ENCODE measurements at places on chromosomes 4 and X. TPM values are rescaled to one million over a fixed set of nuclear protein-coding genes. Genes with fewer than 3 reads are reported as not detected.

TMEM35A gene
- total RNA-seq = not detected

MAP9 gene
- 0.25 TPM for total RNA-seq

GPR143 gene
- total RNA-seq = 0.78 TPM

PAGE4 gene
- not detected for total RNA-seq

FHDC1 gene
- 0.28 TPM for total RNA-seq

- DNase-seq = no peak
Measured at GRCh38 chr4:25485104-25485503, 108.0 kb downstream of the ANAPC4 start.

DNA sequence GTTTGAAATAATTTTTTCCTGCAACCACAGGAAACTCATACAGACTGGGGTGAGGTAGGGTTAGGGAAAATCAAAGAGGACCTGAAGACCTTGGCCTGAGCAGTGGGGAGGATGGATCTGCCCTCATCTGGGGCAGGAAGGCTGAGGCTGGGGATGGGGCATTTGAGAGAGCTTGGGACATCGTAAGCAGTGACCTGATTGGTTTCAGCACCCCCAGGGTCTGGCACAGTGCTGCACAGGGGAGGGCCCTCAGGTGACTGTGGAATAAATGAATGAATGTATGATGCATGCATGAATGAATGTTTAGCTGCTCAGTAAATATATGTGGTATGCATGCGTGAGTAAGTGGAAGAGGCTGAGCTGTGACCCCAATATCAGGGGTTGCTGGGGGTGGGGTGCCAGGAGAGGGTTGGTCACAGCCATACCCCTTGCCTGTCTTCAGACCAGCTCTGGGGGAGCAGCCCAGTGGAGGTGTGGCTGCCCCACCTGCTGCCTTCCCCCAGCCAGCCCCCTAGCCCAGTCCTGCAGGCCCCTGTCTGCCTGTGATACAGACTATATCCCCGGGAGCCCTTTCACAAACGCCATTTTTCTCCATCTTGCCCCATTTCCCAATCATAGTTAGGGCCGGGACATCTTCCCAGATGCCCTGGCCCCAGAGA, 11.0 kb upstream of the TNIP2 start:
- no peak for DNase-seq

DNA sequence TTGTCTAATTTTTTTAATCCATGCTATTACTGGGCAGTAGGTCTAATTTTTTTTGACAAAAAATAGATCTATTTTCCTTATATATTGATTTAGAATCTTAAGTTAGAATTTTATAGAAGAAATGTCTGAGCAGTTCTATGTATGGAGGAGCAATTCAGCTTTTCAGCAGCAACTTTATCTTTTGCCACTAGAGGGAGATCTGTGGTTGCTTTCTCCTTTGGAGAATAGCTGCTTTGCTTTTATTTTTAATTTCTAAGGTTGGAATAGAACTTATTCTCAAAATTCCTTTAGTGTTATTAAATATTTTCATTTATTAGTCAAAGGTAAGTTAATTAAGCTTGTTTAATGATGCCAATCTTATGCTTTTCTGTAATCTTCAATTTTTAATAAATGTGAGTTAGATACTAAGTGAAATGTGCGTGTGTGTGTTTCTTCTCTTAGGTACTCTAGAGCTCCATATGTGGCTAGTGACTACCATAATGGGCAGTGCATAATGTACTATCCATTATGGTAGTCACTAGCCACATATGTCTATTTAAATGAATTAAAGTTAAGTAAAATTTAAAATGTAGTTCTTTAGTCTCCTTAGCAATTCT, 29.3 kb downstream of the FAM199X start:
- DNase-seq = no peak

DNA sequence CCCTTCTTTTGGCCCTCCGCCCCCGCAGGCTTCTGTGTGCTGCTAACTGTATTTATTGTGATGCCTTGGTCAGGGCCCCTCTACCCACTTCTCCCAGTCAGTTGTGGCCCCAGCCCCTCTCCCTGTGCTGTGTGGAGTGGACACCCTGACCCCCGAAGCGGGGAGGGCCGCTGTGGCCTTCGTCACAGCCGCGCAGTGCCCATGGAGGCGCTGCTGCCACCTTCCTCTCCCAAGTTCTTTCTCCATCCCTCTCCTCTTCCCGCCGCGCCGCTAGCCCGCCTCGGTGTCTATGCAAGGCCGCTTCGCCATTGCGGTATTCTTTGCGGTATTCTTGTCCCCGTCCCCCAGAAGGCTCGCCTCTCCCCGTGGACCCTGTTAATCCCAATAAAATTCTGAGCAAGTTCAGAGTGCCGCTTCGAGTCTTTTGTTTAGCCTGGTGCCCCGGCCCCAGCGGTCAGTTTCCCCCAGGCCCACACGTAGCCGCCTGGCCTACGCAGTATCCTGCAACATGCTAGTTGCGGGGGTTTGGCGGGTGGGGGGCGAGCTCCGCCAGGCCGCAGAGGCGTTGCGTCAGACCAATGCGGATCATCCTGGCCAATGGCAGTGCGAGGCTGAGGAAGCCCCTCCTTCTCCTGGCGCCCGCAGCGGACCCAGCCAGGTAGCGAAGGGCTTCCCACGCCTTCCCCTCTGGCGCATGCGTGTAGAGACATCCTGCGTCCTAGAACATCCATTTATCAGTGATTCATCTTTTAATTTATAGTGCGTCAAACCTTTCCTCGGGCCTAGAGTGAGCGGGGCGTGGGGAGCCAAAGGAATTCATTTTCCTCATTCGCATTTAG, 5.6 kb upstream of the KANTR start:
- peak; percentile 80 for DNase-seq

SPP1 gene
- 10.5 TPM for total RNA-seq

DNA sequence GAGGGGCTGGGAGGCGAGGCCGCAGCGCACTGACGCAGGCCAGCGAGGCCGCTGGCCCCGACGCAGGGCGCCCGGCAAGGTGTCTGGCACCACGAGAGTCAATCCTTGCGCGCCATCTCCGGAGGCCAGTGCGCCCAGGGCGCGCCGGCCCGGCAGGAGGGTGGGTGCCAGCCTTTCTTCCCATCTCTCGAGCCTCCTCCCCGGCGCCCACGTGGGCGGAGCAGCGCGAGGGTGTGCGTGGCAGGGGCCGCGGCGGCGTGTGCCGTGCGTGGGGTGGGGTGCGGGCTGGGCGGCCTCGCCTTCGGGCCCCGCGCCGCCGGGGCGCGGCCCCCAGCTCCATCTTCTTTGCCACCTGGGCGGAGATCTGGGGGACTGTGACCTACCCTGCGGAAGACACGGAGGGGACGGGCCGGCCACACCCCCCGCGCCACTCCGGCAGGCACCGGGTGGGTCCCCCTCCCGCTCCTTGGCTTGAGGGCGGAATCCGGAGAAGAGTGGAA, 877 bp downstream of the JAKMIP1 start:
- DNase-seq = no peak

ABCE1 gene
- 18.8 TPM for total RNA-seq

GRCh38 chrX:32530802-32531403, 680.4 kb downstream of the DMD start:
- DNase-seq = no peak

DNA sequence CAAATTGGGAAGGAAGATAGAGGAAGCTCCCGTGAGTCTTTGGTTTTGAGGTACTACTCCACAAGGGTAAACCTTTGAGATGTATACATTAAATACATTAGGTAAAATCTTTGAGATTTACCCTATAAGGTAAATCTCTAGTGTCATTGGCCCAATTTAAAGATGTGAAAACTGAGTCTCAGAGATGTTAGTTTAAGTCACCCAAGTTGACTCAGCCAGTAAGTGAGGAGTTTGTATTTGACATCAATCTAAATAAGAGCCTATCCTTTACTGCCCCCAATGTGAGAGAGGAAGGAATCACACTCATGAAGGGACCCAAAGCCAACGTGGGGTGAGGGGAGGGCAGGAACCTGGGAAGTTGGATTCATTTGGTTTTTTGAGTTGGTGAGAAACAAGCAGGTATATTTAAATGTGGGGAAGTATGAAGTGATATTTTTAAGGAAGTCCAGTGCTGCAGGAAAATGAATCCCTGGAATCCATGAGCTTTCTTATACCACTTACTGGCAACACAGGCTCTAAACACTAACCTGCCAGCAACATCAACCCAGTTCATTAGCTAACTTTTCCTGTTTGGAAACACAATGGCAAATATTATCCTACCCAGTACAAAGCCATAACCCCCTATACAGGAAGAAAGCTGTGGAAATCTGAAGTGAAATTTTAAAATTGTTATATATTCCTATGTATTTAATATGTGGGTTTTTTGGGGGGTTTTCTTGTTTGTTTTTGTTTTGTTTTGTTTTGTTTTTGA, 55.3 kb downstream of the PALLD start:
- no peak for DNase-seq

DNA sequence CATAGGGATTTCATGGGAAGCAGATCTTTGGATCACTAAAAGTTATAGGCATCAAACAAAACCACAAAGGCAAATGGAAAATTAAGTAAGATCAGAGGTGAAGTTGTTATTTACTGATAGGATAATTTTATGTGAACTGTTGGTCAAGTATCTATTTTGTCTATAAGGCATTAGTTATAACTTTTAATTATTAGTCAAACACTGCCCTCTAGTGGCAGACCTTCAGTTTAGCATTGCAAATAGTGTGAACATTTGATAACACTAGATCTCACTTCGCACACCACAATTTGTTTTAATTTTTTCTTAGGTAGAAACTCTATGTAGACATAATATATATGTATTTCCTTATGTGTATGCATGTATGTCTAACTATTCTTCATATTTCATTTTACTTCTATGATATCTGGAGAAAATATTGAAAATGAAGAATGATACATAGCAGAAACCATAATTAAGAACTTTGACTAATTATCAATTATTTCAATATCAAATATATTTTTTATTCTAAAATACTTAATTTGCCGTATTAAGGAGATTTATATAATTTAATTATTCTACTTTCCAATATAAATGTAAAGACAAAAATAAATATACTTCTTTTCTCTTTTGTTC, 214.5 kb upstream of the TACR3 start:
- no peak for DNase-seq

DNA sequence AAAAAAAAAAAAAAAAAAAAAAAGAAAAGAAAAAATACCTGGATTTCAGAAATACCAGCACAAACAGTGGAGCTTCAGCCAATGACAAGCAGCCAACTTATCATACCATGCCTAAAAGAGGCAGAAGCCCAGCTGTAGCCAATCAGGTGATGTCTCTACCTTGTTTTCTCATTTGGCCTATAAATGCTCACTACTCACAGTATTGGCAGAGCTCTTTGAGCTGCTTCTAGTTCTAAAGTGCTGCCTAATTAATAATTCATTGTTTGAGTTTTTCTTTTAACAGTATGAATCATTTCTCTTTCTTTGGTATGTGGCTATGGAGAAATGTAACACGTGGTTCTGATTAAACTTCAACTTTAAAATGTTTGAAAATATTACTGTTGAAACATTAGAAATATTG, 188.8 kb upstream of the TECRL start:
- no peak for DNase-seq

Measured in left lobe of liver (tissue), 2 donors.